ENCODE measurements at places on chromosomes 11 and 22.

- no peak for DNase-seq
These were observed 2.1 kb upstream of the LRRC32 start for GRCh38 chr11:76672431-76673175.

DNA sequence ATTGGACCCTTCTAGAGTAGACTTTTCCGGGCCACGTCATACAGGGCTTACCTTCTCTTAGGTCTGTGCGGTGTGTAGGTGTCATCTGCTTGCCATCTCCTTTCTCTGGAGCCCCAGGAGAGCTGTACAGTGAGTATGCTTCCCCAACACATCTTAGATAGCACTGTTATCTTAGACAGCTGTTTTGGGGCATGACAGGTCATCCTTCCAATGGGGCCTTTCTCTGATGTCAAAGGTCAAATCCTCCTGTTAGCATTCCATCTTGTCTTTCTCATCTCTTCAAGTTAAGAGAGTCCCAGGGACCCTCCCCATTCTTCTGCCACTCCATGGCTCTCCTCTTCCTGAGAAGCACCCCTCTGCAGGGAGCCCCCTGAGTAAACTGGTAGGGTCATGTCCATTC lies 31.0 kb upstream of the EIF3D start:
- DNase-seq, result no peak

GRCh38 chr11:131864228-131864627 lies 493.8 kb downstream of the NTM start:
- no peak for DNase-seq

- no peak for DNase-seq
These were observed 78.7 kb upstream of the GRAMD1B start for GRCh38 chr11:123351375-123351774.

GRCh38 chr22:22159384-22159783 lies 85.2 kb upstream of the VPREB1 start:
- no peak for DNase-seq

- DNase-seq, result no peak
These were observed 111.5 kb upstream of the CLMP start for GRCh38 chr11:123306531-123306930.

DNA sequence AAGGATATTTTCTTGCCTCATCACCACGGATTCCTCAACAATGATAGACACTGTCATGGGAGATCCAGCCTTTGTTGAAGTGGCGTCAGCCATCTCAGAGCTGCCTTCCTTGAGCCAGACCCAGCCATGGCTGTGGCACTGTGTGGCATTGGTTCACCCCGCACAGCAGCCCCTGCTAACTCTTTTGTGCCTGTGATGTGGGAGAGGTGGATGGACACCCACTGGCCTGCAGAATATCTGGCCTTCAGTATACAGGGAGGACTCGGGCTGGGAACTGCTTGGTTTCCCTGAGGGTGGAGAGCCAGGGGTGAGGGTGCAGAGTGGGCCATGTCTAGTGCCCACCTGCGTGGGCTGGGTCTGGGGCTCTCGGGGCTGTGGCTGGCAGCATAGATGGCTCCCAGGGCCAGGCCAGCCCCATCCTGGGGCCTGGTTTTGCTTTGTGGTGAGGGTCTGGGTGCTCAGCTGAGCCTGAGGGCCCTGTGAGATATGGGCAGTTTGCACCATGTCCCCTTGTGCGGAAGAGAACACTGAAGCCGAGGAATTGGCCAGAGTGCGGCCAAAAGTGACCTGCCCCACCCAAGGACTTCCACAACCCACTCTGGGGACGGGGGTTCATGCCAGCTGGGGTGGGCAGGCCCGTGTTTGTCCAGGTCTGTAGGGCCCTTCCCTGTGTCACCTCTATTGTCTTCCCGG lies 6.1 kb downstream of the CLDN5 start:
- no peak for DNase-seq

DNA sequence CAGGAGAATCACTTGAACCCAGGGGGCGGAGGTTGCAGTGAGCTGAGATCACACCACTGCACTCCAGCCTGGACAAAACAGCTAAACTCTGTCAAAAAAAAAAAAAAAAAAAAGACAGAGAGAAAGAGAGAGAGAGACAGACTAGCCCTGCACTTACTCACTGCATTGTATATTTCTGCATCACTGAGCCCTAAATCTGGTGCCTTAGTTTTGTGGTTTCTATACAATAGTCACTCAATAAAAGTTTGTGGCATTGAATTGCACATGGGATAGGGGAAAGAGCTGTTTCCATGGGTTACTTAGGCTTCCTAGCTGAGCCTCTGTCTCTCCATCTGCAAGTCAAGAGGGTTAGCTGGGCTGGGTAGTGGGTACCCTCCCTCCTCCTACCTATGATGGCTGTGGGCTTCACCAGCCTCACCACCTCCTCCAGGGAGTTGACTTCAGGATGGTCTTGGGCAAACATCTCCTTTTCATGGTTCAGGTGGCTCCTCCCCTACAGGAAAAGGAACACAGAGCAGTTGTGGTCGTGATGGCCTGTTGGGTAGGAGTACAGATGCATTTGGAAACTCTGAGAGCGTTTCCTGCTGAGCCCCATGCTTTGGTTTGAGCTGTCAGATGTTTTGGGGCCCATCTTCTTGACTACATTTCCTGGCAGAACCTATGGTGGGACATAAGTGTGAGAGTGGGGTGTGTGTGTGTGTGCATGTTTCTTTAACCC lies 73.2 kb downstream of the CCDC81 start:
- peak; percentile 10 for DNase-seq

DNA sequence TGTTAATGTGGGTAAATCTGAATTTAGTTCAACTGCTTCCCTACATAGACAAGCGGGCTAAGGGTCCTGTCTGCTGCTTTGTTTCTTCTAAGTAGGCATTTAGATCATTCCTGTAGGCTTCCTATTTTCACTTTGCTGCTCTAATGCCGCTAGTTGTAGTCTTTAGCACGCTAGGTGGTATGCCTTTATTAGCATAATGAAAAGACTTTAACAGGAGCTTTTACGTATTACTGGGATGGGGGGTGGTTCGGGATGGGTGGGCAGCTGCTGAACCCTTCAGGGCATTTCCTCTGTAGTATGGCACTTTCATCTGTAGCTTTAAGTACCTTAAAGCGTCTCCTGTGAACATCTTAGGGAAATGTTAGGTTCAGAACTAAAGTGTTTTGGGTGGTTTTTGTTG lies 85.3 kb downstream of the GGT1 start:
- no peak for DNase-seq

GRCh38 chr11:44750551-44751465 lies 24.0 kb downstream of the TSPAN18 start:
- no peak for DNase-seq

DNA sequence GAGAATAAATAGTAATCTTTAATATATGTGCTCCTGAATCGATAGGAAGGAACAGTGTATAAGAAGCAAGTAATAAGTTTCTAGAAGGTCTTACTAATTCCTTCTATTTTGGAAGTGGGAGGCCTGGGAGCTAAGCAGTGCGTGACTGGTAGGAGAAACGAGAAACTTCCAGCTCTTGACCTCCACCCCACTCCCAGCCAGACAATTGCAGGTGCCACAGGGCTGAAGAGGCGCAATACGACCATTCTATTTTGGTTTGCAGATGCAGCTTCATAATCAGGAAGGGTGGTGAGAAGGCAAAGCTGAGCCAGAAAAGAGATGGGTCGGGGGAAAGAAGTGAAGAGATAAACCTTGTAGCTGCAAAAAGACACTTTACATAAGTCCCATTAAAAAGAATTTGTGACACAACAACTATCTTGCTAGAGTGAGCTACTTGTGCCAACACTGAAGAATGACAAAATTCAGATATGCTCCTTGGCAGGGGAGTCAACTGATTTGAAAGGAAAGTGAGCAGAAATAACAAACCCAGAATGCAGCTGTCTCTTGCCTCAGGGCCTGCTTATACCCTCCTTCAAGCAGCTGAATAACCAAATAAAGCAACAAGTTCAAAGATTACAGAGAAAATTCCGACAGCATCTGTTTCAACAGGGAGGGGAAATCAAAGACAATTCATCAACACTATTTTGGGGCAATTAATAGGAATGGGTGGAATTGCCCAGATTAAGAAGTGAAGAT lies 35.1 kb downstream of the GRIA4 start:
- DNase-seq, result no peak

GRCh38 chr11:15901790-15902189 lies 454.6 kb downstream of the SOX6 start:
- DNase-seq, result no peak

- no peak for DNase-seq
These were observed 2.7 kb upstream of the TEX54 start for GRCh38 chr11:62835336-62835735.

DNA sequence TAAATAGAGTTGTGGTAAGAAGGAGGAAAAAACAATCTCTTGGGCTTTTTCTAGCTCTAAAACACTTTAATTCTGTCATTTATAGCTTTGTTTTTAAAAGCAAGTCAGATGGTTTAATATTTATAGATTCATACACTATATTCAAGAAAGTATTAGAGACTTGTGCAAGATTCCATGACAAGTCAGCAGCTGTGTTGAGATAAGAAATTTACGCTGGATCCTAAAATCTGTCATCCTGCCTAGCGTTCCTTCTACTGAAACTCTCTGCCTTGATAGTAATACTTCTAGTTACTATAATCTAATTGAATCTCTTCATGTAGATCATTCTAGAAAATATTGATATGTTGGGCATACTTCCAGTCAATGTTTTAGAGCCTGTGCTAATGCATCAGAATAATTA lies 721.8 kb downstream of the CNTN5 start:
- DNase-seq, result no peak
